Stimulated activated CD4-positive, alpha-beta T cell treated with anti-CD3 and anti-CD28 coated beads, Interleukin-4, amount 100 ng/mL, for 48 hours (primary cell): ENCODE measurements at places on chromosomes 16 and 17.

- DNase-seq, result peak; percentile 15
Observed at GRCh38 chr16:47037396-47037745, 63.9 kb upstream of the DNAJA2 start.

- DNase-seq, result no peak
Observed at GRCh38 chr17:82016875-82017459, 5.7 kb downstream of the CENPX start.

GRCh38 chr17:78325076-78325687, 34.7 kb downstream of the SOCS3 start:
- no peak for DNase-seq

DNA sequence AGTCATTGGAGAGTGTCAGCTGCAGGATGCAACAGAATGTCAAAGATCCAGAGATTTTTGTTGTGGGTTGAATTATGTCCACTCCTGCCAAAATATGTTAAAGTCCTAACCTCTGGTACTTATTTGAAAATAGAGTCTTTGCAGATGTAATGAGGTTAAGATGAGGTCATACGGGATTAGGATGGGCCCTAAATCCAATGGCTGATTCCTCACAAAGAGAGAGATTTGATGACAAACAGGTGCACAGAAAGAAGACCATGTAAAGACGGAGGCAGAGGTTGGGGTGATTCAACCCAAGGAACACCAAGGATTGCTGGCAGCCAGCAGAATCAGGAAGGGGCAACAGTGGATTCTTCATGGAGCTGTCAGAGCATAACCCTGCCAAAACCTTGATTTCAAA, 34.5 kb upstream of the USP22 start:
- no peak for DNase-seq

- no peak for DNase-seq
Observed at GRCh38 chr16:86379505-86379846, 130.9 kb upstream of the FOXF1 start.

DNA sequence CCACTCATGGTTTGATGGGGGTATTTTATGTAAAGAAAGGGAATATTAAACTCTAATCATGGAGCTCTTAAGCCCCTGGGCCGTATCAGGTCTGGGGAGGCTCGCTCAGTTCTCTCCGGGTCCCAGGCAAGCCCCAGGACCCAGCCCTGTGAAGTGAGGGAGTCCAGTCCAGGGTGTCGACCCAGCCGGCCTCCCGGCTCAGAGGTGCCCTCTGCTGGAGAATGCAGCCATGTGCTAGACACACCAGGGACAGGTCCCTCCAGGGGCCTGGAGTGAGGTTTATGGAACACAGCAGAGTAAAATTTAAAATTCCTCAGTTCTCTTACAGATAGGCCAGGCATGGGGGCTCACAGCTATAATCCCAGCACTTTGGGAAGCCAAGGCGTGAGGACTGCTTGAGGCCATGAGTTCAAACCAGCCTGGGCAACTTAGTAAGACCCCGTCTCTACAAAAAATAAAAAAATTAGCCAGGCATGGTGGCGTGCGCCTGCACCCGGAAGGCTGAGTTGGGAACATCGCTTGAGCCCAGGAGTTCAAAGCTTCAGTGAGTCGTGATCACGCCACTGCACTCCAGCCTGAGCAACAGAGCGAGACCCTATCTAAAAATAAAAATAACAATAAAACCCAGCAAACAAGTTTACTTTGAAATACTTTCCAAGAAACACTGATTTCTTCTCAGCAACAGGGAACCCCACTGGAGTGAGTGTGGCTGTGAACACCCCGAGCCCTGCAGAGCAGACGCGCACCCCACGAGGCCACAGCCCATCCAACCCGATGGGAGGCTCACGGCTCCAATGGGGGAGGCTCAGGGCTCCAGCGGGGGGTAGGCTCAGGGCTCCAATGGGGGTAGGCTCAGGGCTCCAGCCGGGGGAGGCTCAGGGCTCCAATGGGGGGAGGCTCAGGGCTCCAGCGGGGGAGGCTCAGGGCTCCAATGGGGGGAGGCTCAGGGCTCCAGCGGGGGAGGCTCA, 72.2 kb downstream of the ZNF778 start:
- DNase-seq, result peak; percentile 67

DNA sequence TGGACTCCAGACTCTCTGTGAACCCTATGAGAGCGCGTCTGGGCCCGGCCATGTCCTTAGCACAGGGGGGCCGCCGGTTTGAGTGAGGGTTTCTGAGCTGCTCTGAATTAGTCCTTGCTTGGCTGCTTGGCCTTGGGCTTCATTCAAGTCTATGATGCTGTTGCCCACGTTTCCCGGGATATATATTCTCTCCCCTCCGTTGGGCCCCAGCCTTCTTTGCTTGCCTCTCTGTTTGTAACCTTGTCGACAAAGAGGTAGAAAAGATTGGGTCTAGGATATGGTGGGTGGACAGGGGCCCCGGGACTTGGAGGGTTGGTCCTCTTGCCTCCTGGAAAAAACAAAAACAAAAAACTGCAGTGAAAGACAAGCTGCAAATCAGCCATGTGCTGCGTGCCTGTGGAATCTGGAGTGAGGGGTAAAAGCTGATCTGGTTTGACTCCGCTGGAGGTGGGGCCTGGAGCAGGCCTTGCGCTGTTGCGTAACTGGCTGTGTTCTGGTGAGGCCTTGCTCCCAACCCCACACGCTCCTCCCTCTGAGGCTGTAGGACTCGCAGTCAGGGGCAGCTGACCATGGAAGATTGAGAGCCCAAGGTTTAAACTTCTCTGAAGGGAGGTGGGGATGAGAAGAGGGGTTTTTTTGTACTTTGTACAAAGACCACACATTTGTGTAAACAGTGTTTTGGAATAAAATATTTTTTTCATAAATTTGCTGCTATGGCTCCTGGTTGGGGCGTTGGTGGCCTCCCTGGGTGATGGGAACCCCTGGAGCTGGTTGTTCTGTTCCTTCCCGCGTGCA, 23.1 kb downstream of the STAT5A start:
- DNase-seq, result no peak

GRCh38 chr17:72382971-72383722, 262.3 kb downstream of the SOX9 start:
- DNase-seq, result no peak

GRCh38 chr17:31388351-31388750, 3.1 kb upstream of the RAB11FIP4 start:
- no peak for DNase-seq

- DNase-seq, result no peak
Observed at GRCh38 chr16:88926374-88926990, 50.5 kb downstream of the CBFA2T3 start.

DNA sequence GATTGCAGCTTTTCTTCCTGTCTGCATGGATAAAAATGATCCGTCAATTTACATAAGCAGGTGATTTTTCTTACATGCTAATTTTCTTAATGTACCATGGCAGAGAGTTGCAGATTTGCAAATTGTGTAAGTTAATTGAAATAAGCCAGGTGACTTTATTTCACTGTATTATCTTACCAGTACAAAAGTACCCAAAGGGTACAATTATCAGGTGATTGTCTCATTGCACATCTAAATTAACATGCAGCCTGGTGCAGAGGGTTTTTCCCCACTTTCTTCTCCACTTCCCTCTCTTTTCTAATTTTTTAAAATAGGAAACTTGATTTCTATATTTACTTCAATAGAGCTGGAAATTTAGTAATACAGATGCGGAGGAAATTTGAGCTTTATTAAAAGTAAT, 11.2 kb downstream of the NLK start:
- no peak for DNase-seq

DNA sequence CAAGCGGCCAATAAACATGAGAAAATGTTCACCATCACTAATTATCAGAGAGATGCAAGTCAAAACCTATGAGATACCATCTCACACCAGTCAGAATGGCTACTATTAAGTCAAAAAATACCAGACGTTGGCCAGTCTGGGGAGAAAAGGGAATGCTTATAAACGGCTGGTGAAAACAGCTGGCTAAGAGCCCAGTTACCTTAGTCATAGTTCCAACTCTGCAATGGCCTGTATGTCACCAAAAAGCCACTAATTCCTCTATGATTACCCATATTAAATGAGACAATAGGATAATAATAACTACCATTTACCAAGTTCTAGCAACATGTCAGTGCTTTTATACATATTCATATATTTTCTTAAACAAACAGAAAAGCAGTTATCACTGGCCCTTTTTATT, 42.9 kb upstream of the CDRT4 start:
- no peak for DNase-seq

GRCh38 chr16:86365513-86366273, 144.6 kb upstream of the FOXF1 start:
- DNase-seq, result no peak
